A172 (cell line): ENCODE measurements at places on chromosomes 2 and 18.
A peak's percentile ranks its signal among the peaks of the same experiment; 100 is the strongest.

DNA sequence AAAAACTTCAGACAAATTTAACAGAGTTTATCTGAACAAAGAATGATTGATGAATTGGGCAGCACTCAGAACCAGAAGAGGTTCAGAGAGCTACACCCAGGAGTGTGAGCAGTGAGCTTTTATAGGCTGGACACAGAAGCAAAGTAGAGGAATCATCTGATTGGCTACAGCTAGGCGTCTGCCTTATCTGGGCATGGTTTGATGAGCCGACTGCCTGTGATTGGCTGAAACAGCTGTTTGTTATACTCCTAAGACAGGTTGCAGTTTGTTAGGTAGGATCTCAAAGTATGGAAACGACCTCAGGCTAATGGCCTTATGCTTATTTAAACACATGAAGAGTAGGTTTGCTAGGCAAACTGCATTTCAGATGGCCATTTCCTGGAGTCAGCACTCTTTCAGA is 188.9 kb downstream of the MYO1B start:
- DNase-seq, result no peak

- no peak for DNase-seq
Measured at GRCh38 chr2:149089068-149089467, 50.6 kb downstream of the LYPD6B start.

GRCh38 chr18:35022426-35023001 is 18.7 kb upstream of the MAPRE2 start:
- no peak for DNase-seq

DNA sequence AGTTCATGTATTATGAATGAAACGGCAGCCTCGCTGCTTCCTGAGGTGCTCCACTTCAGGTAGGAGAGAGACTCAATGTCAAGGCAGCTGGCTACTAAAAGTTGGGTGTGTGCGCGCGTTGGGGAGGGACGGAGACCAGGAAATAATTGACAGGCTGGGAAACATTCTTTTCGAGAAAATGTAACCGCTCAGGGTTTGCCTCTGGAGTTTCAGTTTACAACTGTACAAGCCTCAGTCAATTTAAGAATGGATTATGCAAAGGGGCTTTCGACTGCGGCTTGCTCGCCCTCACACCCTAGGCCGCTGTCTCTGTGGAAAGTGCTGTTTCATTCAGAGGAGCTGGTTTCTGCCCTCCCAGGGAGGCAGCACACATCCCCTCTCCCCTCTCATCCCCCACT is 4.4 kb upstream of the SPRED2 start:
- DNase-seq, result no peak

GRCh38 chr18:2337552-2338141 is 233.7 kb downstream of the METTL4 start:
- peak; percentile 22 for DNase-seq

GRCh38 chr2:102735416-102736109 is 26.3 kb upstream of the TMEM182 start:
- DNase-seq, result no peak

GRCh38 chr2:130776550-130776949 is 21.2 kb downstream of the AMER3 start:
- DNase-seq, result no peak

DNA sequence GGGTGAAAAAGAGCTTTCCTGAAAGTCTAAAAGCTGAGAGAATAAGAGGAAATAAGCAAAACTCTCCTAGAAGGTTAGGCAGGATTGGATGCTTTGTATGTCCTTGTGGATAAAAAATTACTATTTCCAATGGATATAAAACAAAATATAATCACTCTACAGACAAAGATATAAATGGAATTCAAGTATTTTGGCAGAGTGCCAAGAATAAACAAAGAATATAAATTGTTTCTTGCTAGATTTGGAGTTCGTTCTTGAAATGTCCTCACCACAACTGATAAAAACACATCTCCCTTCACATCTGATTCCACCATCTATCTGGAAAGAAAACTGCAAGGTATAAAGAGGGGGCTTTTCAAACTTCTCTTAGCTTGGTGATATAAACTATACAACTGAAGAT is 13.3 kb downstream of the SULT1C3 start:
- DNase-seq, result no peak

DNA sequence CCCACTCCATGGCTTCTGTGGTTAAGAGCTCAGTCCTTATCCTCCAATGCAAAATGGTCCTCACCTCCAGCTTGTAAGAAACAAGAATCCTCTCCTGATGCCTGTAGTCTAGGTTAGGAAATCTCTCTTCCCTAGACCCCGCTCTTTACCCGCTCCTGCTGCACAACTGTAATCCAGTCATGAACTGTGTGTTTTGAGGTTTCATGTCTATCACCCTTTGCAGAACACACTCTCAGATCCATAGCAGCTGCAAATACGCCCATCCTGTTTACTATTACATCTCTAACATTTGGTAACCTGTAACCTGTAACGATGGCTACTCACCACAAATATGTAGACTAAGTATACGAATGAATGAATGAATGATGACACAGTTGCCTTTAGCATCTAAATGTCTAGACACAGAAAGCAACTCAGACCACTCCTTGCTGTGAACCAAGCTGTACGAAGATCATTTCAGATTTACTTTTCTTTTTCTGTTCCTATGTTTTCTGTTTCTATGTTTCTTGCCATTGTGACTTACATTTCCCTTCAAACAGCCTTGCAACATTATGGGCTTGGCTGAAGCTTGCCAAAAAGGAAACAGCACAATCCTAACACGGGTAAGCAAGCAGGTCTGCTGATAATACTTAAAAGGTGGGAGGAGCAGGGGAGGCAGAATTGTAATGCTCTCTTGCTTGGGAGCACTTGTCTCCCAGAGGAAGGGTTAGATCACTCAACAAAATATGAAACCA is 53.7 kb downstream of the EPHA4 start:
- DNase-seq, result peak; percentile 35

DNA sequence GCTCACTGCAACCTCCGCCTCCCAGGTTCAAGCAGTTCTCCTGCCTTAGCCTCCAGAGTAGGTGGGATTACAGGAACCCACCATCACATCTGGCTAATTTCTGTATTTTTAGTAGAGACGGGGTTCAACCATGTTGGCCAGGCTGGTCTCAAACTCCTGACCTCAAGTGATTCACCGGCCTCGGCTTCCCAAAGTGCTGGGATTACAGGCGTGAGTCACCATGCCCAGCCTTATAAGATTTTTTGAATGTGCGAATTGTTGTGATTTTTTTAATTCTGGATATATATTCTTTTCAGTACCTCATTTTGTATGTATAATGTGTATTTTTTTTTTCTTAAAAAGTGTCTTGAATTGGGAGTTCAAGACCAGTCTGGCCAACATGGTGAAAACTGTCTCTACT is 42.0 kb upstream of the CCDC150 start:
- DNase-seq, result no peak

DNA sequence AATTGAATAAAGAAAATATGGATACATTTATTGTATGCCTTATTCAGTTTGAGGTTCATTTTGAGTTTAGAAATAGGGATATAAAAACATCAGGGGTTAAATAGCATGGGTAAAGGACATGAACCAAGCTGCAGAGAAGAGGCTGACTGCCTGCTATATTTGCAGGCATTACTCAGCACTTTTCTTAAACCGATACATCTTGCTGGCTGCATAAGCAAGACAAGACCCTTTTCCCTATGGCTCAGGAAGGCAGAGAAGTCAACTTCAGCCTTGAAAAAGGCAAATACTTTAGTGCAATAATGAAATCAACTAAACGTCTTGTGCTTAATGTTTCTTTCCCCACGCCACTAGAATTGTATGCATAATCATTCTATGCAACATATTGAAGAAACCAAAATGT is 36.4 kb downstream of the SCN1A start:
- DNase-seq, result peak; percentile 10

DNA sequence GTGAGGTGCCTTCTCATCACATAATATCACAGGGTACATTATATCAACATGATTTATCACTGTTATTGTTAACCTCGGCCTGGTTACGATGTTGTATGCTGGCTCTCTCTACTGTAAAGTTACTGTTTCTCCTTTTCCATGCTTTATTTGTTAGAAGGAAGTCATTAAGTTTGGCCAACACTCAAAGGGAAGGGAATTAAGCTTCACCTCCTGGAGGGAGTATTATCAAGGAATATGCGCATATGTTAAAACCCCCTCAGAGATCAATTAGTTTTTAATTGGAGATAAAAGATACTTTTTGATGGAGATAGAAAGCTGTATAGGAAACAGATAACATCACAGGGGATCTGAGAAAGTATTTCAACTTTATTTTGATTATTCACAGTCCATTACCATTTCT is 221.6 kb downstream of the DLGAP1 start:
- no peak for DNase-seq

- DNase-seq, result no peak
Measured at GRCh38 chr2:101704046-101704466, 6.5 kb downstream of the MAP4K4 start.

DNA sequence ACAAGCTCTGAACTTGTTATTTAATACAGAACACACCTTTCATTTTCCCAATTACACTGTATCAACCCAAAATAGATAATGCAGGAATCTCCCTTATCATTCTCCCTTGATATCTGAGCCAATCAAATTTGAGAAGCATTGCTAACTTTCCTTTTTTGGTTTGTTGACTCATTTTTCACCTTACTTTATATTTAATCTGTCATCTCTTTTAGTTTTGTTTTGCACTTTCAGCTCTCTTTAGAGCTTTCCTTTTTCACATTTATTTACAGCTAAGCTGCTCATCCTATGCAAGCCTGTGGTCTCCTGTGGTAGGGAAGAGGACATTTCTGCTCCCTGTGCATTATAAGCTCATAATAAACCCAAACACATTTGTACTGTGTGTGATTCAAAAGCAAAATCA is 50.1 kb downstream of the ITGAV start:
- DNase-seq, result no peak

- DNase-seq, result peak; percentile 4
Measured at GRCh38 chr2:240024766-240025165, 376 bp downstream of the NDUFA10 start.

- no peak for DNase-seq
Measured at GRCh38 chr18:35662293-35663062, 80.9 kb downstream of the GALNT1 start.

DNA sequence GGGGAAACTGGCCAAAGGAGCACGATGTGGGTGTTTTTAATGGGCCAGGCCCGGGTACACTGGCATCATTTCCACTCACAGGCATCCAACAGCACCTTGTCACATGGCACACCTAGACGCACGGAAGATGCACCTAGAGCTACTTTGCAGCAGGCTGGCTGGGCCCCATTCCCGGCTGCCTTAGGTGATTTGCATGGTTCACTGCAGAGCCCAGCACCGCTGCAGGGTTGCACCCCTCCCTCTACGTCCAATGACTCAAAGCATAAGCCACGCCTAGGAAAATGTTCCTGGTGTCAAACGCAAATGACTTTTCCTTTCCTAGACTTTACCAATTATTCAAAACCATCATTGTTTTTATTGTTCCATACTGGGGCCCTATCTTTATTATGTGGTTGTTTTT is 222.9 kb downstream of the EIPR1 start:
- no peak for DNase-seq

DNA sequence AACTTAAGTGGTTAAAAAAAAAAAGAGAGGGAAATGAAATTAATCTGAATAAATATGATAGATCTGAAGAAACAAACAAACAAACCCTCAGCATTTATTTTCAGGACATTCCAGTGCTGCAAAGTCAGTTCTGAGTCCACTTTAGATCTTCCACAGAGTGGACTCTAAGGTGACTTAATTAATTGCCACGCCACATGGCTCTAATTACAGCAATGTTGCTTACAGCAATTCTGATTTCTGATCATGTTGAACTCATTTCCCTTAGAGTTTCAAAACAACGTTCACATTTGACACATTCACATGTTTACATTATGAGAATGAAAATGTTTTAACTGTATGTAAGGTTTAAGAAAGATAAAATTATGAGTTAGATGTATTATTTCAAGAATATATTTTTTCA is 38.6 kb upstream of the RASGRP3 start:
- no peak for DNase-seq
